ENCODE measurements at places on chromosomes 6 and 20.

GRCh38 chr6:24910961-24911725 lies 24.6 kb downstream of the RIPOR2 start:
- peak; percentile 49 for DNase-seq

- no peak for DNase-seq
Observed at GRCh38 chr6:40809627-40810026, 222.5 kb upstream of the LRFN2 start.

GRCh38 chr6:129497481-129498441 lies 212.2 kb downstream of the ARHGAP18 start:
- DNase-seq, result no peak

DNA sequence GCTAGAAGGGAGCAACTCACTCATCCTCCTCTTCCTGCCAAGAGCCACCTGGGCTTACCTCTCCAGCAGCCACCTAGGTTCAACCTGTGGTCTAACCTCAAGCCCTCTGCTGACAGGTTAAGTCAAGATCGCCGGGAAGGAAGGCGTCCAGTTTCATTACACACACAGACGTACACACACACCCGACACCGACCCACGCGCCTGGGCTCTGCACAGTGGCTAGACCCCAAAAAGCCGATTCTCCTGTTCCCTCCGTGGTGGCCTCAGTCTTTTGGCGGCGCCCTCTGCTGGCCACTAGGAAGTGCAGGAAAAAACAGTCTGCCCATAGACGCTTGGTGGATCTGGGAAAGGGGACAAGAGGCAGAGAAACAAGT lies 52.8 kb downstream of the MRPL14 start:
- DNase-seq, result peak; percentile 74

DNA sequence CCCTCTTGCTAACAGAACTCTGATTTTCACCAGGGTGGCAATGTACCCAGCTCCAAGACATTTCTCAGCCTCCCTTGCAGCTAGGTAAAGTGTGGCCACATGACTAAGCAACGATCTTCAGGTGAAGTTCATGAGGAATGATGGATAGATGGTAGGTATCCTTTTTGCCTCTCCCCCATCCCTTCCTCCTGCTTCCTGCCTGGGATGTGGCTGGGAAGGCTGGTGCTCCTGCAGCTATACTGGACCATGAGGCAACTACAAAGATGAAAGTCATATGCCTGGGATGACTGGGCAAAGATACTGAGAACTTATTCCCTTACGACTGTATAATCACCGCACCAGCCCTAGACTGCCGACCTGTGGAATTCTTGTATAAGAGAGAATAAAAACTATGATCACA lies 13.4 kb downstream of the ZNF335 start:
- no peak for DNase-seq

GRCh38 chr20:50762045-50762422 lies 30.7 kb downstream of the PARD6B start:
- DNase-seq, result no peak

All from activated T-cell treated with anti-CD3 and anti-CD28 coated beads for 48 hours (primary cell).